Stimulated activated CD4-positive, alpha-beta T cell treated with anti-CD3 and anti-CD28 coated beads, Interleukin-15, amount 100 ng/mL, for 1 hour (primary cell): ENCODE measurements at places on chromosomes 6 and 20.

- no peak for DNase-seq
Observed at GRCh38 chr6:130725551-130725950, 101.7 kb upstream of the SMLR1 start.

- no peak for DNase-seq
Observed at GRCh38 chr20:43507150-43508080, at the start of gene L3MBTL1. Gene L3MBTL1, plus strand, starts transcription at chr20:43507697. Its CDS starts 5,807 bp downstream, at chr20:43513504.

GRCh38 chr6:108805611-108806167, 42.5 kb upstream of the ARMC2 start:
- DNase-seq, result no peak

DNA sequence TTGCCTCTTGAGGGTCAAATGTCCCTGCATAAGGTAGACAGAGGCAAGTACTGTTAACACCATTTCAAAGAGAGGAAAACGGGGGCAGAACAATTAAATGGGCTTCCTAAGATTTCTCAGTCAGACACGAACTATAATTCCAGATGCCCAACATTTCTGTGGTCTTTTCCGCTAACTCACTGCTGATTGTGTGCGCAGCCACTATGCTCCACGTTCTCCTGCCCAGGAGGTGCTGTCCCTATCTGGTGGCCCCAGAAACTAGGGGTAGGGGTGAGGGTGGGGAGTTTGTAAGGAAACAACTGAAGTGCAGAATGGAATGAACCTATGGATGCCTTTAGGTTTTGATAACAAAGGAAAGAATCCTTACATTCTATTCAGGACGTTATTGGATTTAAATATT, 86.1 kb upstream of the BACH2 start:
- DNase-seq, result no peak

DNA sequence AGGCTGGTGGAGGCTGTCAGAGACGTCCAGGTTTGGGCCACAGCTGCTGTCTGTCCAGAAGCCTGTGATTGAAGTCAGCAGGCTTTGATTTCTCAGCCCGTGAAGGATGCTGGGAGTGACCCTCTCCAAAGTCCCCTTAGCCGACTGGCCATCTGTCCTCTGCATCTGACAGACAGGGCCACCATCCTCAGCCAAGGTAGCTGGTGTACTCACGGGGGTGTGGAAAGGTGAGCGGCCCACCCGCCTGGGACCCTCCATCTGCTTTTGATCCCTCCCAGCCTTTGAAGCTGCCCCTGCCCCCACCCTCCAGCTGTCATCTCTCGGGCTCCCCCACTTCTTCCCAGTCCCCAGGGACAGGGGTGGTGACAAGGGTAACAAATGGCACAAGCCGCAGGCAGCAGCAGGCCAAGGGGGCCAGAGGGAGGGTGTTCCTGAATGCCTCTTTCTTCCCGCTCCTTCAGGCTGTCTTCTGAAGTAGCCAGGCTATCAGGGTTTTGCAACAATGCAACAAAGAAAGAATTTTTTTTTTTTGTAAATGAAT, 84.4 kb downstream of the EYA2 start:
- no peak for DNase-seq

- no peak for DNase-seq
Observed at GRCh38 chr6:80282913-80283554, 176.6 kb downstream of the BCKDHB start.
